Immature natural killer cell (primary cell): ENCODE measurements at places on chromosomes 7 and 10. TPM values are rescaled to one million over a fixed set of nuclear protein-coding genes. Genes with fewer than 3 reads are reported as not detected.

The INA gene
- polyA plus RNA-seq, result not detected

The NPSR1 gene
- polyA plus RNA-seq, result not detected

The MYL10 gene
- polyA plus RNA-seq, result not detected

The GPR26 gene
- polyA plus RNA-seq, result not detected

The LBX1 gene
- not detected for polyA plus RNA-seq

The ARMC3 gene
- not detected for polyA plus RNA-seq

The C10orf90 gene
- not detected for polyA plus RNA-seq

The C7orf33 gene
- polyA plus RNA-seq, result not detected

The PDZD7 gene
- polyA plus RNA-seq, result 1.1 TPM

The NKX6-2 gene
- polyA plus RNA-seq, result not detected

The UPK3B gene
- polyA plus RNA-seq, result not detected

The NUTM2B gene
- 0.09 TPM for polyA plus RNA-seq

The C10orf67 gene
- not detected for polyA plus RNA-seq

The OAT gene
- polyA plus RNA-seq, result 74.0 TPM

The CHST3 gene
- not detected for polyA plus RNA-seq
